ENCODE measurements at places on chromosomes 13 and 19. TPM values are rescaled to one million over a fixed set of nuclear protein-coding genes. Genes with fewer than 3 reads are reported as not detected.

PRRG2 gene
- 5.9 TPM for total RNA-seq

CPAMD8 gene
- total RNA-seq = 10.8 TPM

- no peak for DNase-seq
Measured at GRCh38 chr13:112687836-112688559, 1.8 kb upstream of the ATP11A start.

DNA sequence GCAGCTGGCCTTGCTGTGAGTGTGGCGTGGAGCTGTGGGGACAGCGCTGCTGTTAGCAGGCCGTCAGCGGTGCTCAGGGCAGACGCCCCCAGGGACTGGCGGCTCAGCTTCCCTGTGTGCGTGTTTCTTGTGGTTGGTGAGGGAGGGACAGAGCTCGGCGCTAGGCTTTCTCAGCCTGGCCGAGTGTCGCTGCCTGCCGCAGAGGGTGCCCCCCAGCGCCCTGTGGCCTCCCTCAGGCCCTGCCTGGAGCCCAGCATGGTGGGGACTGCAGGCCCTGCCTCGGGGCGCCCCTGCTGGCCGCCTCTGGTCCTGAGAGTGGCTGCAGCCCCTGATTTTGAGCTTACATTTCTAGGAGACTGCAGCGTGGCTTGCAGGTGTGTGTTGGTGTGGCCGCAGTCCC is 35.5 kb downstream of the DOT1L start:
- peak; percentile 62 for DNase-seq

DNA sequence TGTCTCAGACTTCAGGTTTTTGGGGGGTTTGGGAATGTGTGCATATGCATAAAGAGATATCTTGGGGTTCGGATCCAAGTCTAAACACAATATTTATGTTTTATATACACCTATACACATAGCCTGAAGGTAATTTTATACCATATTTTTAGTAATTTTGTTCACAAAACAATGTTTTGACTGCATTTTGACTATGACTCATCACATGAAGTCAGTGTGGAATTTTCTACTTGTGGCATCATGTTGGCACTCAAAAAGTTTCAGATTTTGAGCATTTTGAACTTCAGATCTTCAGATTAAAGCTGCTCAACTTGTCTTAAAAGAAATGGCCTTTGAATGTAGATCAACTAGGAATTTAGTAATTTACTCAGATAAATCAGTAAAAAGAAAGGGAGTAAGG is 712.9 kb upstream of the GPC6 start:
- DNase-seq = no peak

Measured in WTC11 (cell line).